ENCODE measurements at places on chromosomes 1 and 21.

DNA sequence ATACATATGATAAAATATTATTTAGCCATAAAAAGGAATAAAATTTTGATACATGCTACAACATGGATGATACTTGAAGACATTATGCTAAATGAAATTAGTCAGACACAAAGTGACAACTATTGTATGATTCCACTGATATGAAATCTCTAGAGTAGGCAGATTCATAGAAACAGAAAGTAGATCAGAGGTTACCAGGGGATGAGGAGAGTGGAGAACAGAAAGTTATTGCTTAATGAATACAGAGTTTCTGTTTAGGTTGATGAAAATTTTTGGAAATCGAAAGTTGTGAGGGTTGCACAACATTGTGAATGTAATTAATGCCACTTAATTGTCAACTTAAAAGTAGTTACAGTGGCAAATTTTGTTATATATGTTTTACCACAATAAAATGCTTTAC, 315.7 kb upstream of the USP25 start:
- no peak for DNase-seq

- no peak for DNase-seq
Measured at GRCh38 chr1:7006996-7007871, 222.0 kb downstream of the CAMTA1 start.

DNA sequence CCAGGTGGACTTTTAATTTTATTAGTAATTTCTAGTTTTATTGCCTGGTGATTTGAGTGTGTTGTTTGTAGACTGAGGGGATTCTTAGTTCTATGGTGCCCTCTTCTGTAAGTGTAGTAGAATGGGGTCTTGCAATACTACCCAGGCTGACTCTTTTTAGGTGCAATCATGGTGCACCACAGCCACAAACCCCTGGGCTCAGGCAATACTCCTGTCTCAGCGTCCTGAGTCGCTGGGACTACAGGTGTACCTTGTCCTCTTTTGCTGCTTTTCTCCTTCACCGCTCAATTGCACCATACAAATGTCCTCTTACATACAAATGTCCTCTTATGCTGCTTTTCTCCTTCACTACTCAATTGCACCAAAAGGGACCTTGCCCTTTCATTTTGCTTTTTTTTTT, 43.1 kb downstream of the SCP2 start:
- no peak for DNase-seq

GRCh38 chr1:70659891-70660290, 248.8 kb downstream of the CTH start:
- no peak for DNase-seq

GRCh38 chr1:221839782-221840395, 98.0 kb upstream of the DUSP10 start:
- no peak for DNase-seq

DNA sequence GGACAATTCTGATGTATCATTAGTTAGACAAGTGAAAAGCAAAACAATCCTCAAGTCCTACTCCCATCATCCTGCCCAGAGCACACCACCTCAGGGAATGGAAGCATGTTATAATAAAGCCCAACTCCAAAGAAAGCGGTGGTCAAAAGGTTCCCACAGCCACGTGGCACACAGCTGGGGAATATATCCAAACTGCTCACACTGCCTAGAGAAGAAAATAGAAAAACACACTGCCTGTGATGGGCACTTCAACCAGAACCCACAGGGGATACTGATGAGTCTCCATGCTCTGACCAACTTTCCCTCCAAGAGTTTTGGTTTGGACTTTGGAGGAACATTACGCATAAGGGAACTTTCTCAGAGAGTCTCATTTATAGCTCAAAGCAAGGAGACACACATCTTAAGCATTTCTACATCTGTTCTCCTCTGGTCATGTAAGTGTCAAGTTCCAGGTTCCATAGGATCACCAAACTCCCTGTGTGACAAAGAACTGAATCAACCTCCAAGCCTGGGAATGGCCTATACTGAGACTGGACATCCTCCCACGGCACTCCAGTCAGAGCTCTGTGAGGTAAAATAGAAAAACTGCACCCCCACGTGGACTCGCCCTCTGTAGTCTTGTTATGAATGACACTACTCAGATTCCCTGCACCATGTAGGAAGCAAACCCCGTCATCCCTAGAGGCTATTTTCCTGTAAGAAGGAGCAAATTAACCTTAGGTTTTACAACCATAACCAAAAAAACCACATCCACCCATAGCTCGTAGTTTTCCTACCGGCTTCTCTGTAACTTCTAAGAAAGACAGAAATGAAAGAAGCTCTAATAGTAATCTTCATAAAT, 12.2 kb downstream of the DSTYK start:
- no peak for DNase-seq

- no peak for DNase-seq
Measured at GRCh38 chr1:27778056-27778455, 5.0 kb downstream of the STX12 start.

DNA sequence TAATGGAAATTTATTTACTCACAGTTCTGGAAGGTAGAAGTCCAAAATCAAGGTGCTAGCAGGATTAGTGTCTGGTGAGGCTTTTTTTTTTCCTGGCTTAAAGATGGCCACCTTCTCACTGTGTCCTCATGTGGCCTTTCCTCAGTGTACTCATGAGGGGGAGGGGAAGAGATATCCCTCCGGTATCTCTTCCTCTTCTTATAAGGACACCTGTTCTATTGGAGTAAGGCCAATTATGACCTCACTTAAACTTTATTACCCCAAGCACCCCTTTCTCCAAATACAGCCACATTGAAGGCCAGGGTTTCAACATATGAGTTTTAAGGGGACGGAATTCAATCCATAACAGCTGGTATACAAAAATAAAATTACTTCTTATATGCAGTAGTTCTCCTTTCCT, 203.7 kb upstream of the C1orf87 start:
- no peak for DNase-seq
